DMS79 treated with DMSO at 0.1 percent for 48 hours (cell line): ENCODE measurements at places on chromosomes 16 and 17.

DNA sequence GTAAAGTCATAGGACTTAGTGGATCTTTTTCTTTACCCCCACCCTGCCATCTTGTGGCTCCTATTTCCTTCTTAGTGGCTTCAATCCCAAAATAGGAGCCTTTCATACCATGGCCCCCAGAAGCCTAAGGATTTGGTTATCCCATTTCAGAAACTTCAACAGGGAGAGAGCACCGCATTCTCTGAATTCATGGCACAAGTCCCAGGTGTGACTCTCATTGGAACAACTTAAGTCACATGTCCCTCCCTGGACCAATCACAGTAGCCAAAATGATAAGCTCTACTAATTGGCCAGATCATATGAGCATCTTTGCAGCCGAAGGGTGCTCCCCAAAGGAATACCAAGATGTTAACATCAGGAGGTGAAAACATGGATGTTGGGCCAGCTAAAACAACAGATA lies 43.2 kb downstream of the AXIN2 start:
- no peak for DNase-seq

- peak; percentile 87 for DNase-seq
Measured at GRCh38 chr17:32494621-32495358, 8.0 kb downstream of the CDK5R1 start.

DNA sequence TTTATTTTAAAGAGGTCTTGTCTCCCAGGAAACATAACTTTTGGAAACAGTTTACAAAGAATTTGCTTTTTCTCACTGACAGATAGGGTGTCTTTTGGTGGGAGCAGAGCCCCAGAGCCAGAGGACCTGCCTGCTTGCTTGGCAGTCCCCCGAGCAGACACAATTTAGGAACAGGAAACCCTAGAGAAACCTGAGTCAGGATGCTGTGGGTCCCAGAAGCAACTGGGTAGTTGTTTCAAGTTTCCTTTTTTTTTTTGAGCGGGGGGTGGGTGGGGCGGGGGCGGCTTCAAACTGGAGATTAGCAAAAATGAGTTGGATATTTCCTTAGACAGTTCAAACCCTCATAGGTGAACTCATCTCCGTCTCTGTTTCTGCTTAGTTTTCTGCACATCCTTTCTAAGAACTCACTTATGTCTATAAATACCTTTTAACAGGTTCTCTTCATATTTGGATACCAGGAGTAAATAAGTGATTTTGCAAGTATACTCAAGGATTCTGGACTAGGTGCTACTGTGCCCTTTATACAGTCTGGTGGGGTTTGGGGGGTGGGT lies 135.1 kb downstream of the PRKCA start:
- DNase-seq, result no peak

GRCh38 chr17:17982801-17983200 lies 10.1 kb downstream of the DRC3 start:
- DNase-seq, result no peak

GRCh38 chr17:630801-631200 lies 83.8 kb downstream of the VPS53 start:
- DNase-seq, result no peak
